ENCODE measurements at places on chromosomes 4 and X.
A peak's percentile ranks its signal among the peaks of the same experiment; 100 is the strongest.

- DNase-seq, result no peak
Observed at GRCh38 chrX:151183912-151184565, 7.7 kb downstream of the GPR50 start.

DNA sequence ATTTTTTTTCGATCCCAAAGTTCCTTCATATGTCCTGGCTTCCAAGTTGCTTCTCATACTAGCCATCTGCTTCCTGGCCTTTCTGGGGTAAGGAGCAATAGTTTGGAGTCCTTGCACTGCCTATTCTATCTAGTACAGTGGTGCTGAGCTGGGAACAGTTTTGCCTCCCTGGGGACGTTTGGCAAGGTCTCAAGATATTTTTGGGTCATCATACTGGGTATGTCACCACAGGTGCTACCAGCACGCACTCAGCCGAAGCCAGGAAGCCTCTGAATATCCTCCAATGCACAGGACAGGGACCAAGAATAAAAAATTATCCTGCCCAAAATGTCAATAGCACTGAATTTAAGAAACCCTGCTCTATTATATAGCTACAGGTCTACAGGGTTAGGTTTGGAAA lies 35.4 kb upstream of the TMSB15B start:
- DNase-seq, result no peak

DNA sequence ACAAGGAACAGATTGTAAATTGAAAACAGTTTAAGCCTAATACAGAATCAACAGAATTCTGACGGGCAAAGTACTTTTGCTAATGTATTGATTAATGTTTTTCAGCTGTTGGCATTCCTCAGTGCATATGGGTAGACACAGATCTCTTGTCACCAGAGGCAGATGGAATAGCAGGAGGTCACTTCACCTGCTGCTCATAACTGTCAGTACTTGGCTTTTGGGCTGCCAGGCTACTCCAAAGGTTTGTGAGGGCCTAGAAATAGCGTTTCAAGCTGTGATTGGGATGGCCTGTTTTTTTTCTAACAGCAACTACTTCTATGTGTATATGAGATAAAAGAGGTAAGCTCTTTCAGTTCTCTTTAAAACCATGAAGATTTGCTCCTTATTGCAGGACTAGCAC lies 307.5 kb upstream of the ANXA10 start:
- no peak for DNase-seq

DNA sequence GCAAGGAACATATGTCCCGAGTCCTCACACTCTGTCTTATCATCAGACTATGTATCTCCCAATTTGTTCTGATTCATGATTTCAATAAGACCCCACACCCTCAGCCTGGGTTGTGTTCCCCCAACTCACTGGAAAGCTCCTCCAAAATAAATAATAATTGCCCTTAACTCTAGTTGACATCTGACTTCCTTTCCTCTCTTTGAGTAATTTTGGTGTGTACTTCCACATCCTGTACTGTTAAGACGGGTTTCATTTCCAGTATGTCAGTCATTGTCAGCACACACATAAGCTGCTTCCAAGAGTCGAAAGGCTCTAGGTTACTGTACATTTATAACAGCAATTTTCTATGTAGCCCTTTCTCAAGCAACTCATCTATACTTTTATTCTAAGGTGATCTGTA lies 52.2 kb upstream of the C1QTNF7 start:
- no peak for DNase-seq

GRCh38 chr4:3237712-3238560 lies 11.0 kb upstream of the MSANTD1 start:
- no peak for DNase-seq

- peak; percentile 15 for DNase-seq
Observed at GRCh38 chr4:130336585-130337217, 1240.7 kb downstream of the C4orf33 start.

DNA sequence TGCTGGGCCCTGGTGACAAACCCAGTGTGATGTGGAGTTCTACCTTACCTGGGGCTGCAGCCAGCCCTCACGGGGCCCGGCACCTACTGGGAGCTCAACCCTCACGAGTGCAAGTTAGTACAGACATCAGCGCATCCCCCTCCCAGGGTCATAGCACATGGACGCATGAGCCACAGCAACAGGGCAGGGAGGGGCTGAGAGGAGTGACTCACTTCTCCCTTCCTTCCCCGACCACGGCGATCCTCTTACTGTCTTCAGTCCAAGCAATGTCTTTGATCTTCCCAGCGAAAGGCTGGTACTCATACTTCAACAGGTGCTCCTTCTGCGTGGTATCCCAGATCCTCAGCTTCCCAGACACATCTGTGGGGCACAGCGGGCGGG lies 17.8 kb downstream of the WDR1 start:
- no peak for DNase-seq

DNA sequence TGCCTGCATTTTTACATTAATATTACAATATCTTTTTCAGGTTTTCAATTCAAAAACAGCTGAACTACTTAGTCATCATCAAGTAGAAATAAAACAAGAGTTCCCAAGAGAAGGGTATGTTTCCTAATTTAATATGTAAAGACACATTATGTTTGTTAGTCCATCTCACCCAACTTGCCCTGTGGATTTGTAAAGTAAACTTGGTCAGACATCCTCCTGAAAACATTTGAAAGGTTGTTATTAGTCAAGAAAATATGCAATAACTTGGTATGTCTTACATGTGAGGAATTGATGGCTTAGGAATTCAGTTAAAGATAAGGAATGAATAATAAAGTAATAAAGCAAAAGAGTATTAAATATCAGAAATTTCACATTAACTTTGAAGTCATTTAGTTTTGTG lies 12.2 kb downstream of the GK start:
- DNase-seq, result no peak

- no peak for DNase-seq
Observed at GRCh38 chrX:46876901-46877300, 35.3 kb upstream of the JADE3 start.

DNA sequence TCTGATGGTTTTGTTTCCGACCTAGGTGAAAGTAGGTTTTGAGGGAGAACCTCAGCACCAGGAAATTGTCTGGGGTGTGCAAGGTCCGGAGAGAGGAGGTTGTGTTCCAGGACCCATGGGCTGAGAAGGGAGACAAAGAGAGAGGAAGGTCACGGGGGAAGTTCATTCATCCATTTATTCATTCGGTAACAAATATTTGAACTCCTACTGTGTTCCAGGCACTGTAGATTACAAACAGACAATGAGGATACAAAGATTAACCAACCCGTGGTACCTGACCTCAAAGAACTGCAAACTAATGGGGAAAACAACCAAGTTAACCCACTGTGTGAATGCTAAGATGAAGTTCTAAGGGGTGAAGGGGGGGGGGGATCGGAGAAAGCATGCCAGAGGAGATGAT lies 1.8 kb upstream of the GPC3 start:
- DNase-seq, result no peak

GRCh38 chrX:155744534-155744933 lies 131.8 kb upstream of the TMLHE start:
- DNase-seq, result no peak
